ENCODE measurements at places on chromosomes 4 and X.

DNA sequence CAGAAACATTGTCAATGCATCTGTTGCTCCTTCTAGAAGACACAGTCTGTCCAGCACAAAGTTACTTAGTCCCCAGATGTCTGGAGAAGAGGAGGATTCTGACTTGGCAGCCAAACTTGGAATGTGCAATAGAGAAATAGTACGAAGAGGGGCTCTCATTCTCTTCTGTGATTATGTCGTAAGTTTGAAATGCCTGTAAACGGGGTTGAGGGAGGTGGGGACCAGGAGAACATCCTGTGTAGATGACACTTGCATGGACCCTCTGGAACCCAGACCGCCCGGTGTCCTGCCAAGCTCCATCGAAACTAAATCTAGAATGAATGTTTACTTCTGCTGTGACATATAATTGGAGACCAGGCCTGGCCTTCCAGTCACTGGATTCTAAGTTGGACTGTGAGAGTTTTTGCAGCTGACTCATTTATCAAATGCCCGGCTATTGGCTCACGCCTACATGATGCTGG is 45.0 kb upstream of the MSANTD1 start:
- DNase-seq: no peak

GRCh38 chr4:185384061-185384460 is 11.7 kb downstream of the LRP2BP start:
- no peak for DNase-seq

DNA sequence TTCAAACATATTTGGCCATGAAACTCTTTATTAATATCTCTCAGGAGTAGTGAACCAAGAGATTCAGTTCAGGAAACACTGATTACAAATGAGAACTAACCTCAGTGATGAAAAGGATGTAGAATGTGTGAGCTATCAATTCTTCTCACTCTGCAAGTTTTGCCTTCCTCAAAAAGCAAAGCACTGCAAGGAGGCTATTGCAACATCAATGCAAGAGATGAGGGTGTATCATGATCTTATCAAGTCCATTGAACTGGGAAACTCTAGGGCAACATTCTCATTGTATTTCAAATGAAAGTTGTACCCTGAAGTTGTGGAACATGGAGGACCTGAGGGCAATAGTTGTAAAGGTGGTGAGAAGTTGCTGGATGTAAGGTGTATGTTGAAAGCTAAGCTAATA is 56.4 kb upstream of the VEGFC start:
- no peak for DNase-seq

DNA sequence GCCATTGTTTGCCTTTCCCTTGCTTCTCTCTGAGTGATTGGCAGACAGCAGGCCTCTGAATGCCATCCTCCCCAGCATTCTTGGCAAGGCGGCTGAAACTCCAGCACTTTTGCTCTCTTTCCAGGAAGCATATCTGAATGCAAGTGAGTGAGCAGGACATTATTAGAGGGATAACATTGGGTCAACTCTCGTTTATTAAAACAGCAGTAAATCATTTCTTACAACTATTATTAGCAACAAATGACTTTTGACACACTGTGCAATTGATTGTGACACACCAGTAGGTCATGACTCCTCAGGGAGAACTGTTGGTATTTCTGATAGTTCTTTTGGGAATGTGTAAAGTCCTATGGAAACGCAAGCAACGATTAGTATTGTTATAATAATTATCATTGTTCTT is 103.8 kb downstream of the EFNB1 start:
- no peak for DNase-seq

- DNase-seq: no peak
Observed at GRCh38 chr4:101256222-101256621, 91.1 kb downstream of the PPP3CA start.

GRCh38 chr4:113057891-113058290 is 8.4 kb downstream of the ANK2 start:
- DNase-seq: no peak

GRCh38 chrX:17750436-17750835 is 13.1 kb downstream of the SCML1 start:
- no peak for DNase-seq

DNA sequence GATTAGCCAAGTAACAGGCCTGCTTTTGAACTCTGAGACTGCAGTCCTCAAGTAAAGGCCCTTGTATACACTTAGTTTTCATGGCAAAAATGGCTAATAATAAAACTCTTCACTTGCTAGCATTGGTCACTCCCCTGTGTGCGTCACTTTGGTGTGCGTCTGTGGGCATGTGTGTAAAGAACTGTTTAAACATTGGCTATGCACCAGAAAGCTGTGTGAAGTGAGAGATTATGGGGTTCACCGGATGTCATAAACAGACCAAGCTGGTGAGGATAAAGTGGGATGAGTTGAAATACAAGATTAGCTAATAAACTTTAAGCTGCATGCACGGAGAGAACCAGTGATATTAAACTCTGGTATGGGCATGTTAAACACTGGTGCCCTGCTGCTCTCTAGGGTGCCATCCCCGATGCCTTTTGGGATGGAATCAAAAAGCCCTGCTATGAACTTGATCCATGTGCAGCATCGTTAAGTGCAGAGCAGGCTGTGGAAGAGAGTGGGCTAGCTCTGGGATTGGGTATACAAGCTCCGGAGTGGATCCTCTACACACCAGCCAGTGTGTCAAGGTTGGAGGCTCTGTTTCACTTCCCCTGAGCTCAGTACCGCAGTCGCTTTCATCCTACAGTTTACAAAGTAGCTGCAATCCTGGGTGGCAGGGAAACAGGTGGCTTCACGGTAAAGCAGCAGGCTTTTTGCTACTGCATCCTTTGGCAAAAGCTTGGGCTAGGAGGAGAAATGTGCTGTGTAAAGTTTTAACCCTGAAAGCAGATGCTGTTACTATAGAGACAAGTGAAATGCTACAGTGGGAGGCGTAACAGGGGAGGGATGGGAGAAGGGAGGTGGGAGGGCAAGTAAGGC is 108.3 kb upstream of the SLC4A4 start:
- no peak for DNase-seq

DNA sequence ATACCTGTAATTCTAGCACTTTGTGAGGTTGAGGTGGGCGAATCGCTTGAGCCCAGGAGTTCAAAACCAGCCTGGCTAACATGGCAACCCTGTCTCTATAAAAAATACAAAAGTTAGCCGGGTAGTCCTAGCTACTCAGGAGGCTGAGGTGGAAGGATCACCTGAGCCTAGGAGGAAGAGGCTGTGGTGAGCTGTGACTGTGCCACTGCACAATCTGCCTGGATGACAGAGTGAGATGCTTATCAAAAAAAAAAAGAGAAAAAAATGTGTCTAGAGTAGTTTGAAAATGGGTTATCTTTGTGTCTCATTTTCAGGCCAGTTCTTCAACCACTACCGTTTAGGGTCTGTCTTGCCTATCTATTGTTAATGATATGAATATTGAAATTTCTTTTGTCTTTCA is 98.1 kb downstream of the EGF start:
- DNase-seq: no peak

- no peak for DNase-seq
Observed at GRCh38 chrX:136128743-136129142, 18.6 kb upstream of the FHL1 start.

- no peak for DNase-seq
Observed at GRCh38 chr4:70583952-70584834, 7.9 kb upstream of the AMBN start.

GRCh38 chr4:24143741-24144140 is 253.9 kb upstream of the PPARGC1A start:
- DNase-seq: no peak

GRCh38 chr4:3296651-3297050 is 3.8 kb downstream of the RGS12 start:
- DNase-seq: no peak

- DNase-seq: no peak
Observed at GRCh38 chr4:38560340-38560739, 103.7 kb upstream of the KLF3 start.

GRCh38 chr4:118716304-118716703 is 31.1 kb downstream of the METTL14 start:
- DNase-seq: no peak

- DNase-seq: no peak
Observed at GRCh38 chr4:57233386-57233785, 123.2 kb upstream of the IGFBP7 start.

GRCh38 chr4:31896349-31896748 is 1176.2 kb downstream of the PCDH7 start:
- DNase-seq: no peak

DNA sequence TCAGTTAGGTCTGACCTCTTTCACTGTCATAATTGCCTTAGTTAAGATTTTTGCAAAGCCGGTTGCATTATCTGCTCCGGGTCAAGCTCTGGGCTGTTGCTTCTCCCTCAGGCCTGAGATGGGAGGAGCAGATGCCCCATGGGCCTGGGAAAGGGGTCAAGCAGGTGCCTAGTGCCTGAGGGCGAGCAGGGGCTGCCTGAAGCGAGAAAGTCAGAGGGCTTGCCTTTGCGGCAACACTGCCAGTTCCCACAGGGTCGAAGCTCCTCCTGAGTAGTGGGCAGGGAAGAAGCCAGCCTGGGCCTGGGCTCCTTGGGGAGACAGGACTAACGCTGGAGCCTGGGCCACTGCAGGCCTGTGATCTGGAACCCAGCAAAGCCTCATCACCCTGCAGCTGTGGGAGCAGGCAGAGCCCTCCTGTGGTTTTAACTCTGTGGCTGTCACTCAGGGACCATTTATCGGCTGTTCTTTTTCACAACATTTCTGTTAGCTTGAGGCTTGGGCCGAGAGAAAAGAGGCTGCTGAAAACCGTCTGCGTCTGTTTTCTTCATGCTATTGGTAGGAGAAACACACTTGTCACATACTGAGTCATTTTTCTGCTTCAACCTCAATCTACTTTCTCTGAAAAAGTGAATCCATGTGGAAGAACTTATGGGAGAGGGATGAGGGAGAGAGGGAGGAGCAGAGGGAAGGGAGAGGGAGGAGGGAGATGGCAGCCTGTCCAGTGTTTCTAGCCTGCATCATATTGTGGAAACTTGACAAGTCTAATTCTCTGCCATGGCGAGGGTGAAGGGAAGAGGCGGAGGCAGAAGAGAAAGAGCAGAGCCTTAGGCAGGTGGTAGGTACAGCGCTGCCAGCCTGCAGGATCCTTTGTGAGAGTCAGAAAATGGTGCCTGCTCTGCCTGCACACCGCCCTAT is 68.4 kb downstream of the RHOH start:
- peak; percentile 29 for DNase-seq

GRCh38 chr4:110501826-110502225 is 25.9 kb downstream of the ENPEP start:
- no peak for DNase-seq

DNA sequence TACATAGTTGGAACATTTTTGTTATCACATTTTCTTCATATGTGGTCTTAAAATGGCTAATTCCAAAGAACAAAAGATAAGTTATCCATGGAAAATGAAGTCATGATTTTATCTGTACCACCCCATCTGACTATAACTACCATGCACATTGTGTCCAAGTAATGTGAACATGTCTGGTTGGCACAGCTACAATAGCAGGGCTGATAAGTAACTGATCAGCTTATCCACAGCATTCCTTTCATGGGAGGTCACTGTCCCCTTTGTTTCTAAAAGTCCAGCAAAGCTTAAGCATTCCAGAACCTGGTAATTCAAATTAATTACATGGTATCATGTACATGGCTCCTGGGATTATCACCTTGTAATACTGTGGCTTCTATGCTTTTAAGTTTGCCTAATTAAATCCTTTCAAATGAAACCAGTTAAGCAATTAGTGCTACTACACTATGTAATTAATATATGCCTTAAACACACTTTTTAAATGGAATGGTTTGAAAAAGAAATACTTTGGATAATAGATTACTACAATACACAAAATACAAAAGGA is 21.1 kb upstream of the SORBS2 start:
- no peak for DNase-seq

GRCh38 chr4:153205757-153206156 is 1.5 kb downstream of the TRIM2 start:
- no peak for DNase-seq

DNA sequence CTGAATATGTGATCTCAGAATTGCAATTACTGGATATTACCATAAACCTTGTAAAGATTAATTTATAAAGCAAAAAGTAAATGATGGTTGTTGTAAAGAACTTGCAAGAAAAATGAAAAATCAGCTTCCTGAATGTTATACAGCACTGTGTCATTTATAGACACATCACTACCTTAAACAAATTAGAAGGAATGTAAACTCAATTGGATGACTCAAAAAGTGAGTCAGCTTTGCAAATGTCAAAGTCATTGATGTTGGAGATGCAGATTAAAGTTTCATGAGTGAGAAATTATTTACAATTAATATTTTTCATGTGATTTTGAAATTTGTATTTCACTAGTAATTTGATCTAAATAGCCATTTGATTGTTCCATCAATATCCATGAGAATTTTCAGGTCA is 193.2 kb downstream of the RAPGEF2 start:
- no peak for DNase-seq

- no peak for DNase-seq
Observed at GRCh38 chr4:123830930-123831329, 434.3 kb downstream of the SPRY1 start.

- no peak for DNase-seq
Observed at GRCh38 chr4:145879598-145879997, 59.0 kb downstream of the ZNF827 start.

GRCh38 chr4:53132132-53132891 is 233.5 kb downstream of the SCFD2 start:
- DNase-seq: no peak

GRCh38 chr4:6085028-6085690 is 66.9 kb upstream of the C4orf50 start:
- no peak for DNase-seq

DNA sequence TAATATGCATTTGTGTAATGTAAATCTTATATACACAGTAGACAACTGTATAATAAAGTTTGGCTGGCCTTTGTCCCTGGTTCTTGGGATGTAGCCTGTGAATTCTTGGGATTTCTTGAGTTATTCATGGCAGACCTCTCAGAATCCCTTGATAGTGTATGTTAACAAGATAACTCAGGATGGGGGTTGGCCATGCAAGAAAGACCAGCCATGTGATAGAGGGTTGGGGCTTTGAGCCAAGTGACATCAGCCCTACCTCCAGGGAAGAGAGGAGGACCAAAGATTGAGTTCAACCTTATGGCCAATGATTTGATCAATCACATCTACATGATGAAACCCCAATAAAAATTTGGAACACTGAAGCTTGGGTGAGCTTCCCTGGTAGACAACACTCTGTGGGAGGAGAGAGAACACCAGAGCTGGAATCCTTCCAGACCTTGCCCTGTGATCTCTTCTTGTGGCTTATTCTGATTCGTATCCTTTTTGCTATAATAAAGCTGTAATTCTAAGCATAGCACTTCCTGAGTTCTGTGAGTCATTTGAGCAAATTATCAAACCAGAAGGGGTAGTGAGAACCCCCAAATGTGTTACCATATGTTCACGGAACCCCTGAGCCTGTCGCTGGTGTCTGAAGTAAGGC is 11.3 kb downstream of the SLC2A9 start:
- DNase-seq: no peak

GRCh38 chr4:127313767-127314166 is 319.0 kb upstream of the INTU start:
- DNase-seq: no peak

DNA sequence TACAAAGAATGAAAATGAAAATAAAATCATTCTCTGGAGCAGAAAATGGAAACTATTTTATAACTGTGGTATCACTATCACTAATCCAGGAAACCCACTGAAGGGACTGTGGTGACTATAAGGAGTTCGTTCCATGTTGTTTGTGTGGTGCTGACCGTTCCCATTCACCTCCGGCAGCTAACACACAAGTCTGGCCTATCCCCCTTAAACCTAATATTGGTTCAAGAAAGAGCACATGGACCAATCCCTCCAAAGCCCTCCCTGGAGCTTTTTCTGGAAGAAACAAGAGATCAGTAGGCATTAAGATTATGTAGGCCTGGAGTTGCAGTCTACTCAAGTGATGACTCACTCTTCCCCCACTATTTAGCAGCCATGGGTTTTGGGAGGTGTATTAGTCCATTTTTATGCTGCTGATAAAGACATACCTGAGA is 25.9 kb upstream of the FAM241A start:
- DNase-seq: no peak
